ENCODE measurements at places on chromosomes 7 and 10.

DNA sequence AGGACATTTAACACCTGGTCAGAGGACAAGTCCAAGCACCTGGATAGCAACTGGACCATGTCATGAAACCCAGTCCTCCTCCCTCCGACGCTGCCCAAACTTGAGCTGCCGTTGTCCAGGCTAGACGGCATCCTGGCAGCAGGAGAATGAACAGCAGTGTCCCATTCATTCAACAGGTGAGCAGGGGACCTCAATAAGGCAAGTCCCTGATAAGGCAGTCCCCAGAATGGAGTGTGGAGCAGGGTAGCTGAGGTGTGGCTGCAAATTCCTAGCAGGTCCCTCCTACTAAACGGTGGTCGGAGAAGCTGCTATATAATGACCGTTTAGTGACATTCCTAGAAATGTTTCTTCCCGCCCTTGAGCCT, 169.8 kb downstream of the PRKAG2 start:
- no peak for DNase-seq

- no peak for DNase-seq
Observed at GRCh38 chr10:101331956-101332355, 22.0 kb upstream of the BTRC start.

DNA sequence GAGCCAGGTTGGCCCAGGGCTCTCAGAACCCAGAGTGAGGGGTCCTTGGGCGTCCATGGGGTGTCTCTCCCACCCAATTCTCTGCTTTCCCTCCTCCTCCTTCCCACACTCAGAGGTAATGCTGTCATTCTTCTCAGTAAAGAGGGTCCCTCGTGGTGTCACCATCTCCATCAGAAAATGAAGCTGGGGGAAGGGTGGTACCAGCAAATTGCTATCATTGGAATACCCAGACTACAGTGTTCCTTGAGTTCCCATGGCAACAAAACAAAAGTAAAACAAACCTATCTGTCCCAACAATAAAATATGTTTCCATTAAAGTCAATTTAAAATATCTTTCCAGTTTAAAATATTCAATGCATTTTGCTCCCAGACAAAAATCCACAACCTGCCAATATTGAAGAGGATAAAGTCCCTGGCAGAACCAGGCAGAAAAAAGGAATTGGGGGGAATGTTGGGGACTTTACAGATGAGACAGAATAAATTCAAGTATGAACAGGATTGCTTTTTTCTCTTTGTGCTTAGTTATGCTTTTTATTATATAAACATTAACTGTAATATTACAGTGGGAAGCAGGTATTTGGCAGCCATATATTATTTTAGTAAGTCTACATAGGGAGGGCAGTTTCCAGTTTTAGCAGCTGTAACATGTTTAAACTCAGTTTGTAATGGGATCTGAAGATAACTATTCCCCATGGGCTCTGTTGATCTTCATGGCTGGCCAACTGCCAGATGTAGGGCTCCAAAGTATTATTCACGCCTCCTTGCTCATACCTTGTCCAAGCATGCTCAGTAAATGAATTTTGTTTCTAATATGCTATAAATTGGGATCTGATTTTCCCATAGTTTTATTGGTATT, 182.1 kb downstream of the ARID5B start:
- DNase-seq, result no peak

GRCh38 chr7:101096957-101097347, 11.7 kb downstream of the TRIM56 start:
- DNase-seq, result no peak

- DNase-seq, result no peak
Observed at GRCh38 chr10:24929056-24929544, 23.3 kb downstream of the PRTFDC1 start.

- no peak for DNase-seq
Observed at GRCh38 chr7:20797462-20798080, 10.9 kb upstream of the SP8 start.

GRCh38 chr10:103622286-103622685, 128.8 kb downstream of the NEURL1 start:
- no peak for DNase-seq

GRCh38 chr7:55140221-55140940, 121.6 kb downstream of the EGFR start:
- DNase-seq, result no peak

- DNase-seq, result no peak
Observed at GRCh38 chr10:35707642-35708425, 65.7 kb upstream of the FZD8 start.

DNA sequence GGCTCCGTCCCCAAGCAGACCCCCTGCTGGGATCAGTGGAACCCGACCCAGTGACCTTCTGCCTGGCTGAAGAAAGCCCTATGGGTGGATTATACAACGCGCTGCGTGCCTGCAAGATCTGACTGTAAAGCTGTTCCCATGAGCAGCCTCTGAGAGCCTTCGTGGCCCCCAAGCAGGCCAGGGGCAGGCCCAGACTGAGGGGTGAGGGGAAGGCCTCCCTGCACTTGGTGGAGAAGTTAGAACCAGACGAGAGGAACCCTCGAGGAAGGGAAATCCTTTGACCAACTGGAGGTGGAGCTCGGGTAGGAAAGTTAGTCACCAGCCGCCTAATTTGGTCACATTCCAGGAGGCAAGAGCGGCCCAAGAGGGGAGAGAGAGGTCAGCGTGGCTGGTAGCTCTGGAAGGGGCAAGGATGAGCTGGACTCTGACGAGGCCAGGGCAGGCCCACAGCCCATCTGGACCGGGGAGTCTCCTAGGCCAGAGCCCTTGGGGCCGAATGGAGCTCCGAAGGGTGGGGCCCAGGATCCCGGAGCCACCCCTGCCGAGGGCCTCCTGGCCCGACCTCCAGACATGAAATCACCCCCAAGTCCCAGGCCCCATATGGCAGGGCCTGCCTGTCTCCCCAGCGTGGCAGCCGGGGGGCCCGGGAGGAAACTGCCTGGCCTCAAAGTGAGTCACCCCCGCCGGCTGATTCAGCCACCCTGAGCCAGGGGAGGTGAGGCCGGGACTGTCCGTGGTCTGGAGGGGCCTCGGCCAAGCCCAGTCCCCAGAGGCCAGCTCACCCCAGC, 23.3 kb upstream of the PDGFA start:
- DNase-seq, result no peak

DNA sequence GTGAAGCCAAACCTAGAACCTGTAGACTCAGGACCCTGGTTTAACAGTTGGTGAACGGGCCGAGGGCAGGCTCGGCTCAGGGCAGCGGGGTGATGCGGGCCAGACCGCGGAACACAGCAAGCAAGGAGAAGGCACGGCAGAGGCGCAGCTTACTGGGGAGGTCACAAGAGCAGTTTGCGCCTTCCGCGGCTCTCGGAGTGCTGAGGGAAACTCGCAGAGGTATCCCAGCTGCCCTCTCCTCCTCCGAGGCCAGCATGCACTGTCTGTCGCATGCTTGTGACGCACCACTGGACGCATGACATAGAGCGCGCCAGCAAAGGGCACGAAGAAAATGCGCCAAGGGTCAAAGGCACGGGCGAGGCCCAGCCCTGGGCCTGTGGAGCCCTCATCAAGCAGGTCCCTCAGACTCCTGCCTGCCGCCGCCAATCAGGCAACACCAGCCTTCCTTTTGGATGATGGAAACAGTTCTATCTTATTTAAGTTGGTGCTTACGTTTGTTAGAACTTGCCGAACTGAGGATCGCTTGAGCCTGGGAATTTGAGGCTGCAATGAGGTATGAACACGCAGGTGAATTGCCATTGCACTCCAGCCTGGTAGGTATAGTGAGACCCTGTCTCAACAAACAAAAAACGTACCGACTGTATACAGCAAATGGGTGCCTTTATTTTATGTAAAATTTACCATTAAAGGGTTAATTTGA, 574.3 kb upstream of the GHITM start:
- no peak for DNase-seq

- no peak for DNase-seq
Observed at GRCh38 chr7:134028853-134029252, 98.3 kb upstream of the LRGUK start.

- no peak for DNase-seq
Observed at GRCh38 chr10:11046776-11047160, 29.1 kb downstream of the CELF2 start.

DNA sequence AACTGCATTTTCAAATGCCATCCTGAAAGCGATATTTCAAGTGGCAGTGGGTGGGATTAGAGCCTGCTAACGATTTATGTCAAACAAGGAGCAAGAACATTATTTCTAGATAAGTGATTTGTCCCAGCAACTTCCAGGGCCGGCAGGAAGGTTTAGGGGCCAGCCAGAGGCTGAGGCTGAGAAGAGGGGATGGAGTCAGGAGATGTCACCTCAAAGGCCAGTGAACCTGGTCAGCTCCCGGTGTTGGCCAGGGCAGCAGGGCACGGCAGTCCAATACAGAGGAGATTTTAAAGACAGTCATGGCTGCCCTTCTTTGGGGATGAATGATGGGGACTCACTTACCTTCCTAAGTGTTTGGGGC, 105.7 kb upstream of the PPIF start:
- no peak for DNase-seq

DNA sequence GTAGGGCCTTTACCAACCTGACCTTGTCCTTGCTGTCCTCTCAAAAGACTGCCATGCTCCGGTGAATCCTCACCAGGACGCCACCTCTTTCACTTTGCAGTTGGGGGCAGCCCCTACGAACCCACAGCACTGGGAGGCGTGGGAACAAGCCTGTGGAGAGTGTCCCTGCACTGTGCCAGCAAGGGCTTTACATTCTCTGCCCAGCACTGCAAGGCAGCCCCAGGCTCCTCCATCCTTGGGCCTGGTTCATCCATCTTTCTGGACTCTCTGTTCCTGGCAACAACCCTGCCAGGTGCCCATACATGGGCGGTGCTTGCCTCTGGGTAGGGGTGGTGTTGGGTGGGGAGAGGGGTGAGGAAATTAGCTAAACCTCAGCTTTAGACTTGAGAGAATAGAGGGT, 1.4 kb downstream of the CHAT start:
- DNase-seq, result no peak

GRCh38 chr10:47449979-47450378, 33.9 kb downstream of the ANXA8 start:
- DNase-seq, result no peak

DNA sequence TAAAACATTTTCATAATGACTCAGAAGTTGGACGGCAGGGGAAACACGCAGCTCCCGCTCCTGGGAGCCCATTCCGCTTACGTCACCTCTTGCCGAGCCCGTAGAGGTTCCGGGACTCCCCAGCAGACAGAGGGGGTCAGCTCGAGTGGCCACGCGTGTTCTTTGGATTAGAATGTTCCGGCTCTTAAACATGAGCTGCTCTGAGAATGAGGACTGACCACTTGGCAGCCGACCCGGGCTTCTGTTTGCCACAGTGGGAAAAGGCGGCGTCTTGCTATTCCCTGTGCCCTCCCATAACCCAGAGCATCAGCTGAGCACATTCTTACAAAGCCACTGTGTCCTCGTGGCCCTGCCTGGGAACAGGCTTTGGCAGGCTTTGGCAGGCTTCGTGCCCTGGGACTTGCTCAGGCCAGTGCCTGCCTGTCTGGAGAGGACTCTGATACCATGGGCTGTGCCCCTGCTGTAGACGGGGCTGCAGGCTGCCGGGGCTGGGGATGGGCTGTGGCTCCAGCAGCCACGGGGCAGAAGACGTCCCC, 40.1 kb downstream of the PFKP start:
- peak; percentile 39 for DNase-seq

- DNase-seq, result no peak
Observed at GRCh38 chr10:101814466-101815071, 3.7 kb downstream of the OGA start.

- DNase-seq, result no peak
Observed at GRCh38 chr7:139924461-139924860, 95.4 kb downstream of the TBXAS1 start.

DNA sequence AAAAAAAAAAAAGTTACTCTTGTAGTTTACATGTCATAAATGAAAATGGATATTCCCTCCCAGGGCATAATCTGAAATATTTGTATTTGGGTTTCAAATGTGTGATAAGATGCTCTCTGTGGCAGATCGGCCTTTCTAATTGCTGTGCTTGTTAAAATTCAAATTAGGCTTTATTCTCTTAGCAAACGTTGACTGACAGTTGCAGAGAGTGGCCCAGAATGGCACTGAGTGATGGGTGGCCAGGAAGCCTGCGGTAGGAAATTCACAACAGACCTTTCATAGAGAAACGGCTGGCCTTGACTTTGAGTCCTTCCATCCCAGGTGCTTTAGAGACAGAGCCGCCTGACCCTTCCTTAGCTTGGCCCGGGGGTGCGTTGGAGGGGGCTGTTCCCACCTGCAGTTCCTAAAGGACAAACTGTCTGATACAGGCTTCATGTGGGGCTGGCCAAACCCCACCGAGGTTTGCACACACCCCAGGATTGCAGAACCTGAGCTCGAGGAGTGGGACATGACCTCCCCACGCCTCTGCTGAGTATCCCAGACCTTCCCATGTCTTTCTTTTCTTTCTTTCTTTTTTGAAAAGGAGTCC, 152.7 kb downstream of the CUX1 start:
- DNase-seq, result no peak

DNA sequence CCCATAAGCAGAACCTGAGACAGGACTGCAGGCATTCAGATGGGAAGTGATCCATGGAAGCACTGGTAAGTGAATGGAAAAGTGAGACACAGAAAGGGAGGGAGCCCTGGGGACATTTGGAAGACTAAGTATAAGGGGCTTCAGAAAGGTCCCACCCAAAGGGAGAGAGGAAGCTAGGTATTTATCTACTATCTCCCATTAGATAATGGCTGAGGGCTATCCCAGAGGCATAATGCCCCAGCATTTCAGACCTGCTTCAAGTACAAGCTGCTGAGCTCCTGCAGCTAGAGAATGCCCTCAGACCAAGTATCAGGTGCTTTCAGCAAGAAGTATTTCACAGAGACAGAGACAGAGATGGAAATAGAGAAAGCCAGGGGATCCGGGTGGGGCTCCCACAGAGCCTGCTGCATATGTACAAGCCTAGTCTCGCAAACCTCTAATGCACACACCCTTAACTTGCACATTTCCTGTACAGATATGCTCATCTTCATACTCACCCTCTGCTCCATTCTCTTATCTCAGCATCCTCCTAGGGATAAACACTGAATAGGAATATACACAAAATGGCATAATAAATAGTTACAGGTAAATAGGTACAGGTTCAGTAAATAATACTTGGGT, 20.2 kb downstream of the KDM7A start:
- no peak for DNase-seq

GRCh38 chr7:102063690-102064180, 222.9 kb upstream of the SH2B2 start:
- no peak for DNase-seq

DNA sequence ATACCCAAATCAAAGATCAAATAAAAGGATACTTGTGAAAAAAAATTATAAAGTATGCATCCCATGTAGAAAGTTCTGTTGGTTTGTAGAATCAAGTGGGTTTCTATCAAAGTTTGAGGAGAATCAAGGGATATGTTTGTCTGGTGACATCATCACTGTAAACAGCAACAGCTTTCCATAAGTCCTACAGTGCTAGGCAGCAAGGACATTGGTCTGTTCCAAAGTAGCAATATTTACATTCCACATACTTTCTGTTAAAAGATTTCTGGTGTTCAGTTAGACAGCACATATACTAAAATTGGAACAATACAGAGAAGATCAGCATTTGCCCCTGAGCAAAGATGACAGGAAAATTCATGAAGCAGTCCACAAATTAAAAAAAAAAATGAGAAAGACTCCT, 683.9 kb downstream of the XPNPEP1 start:
- DNase-seq, result no peak

- DNase-seq, result no peak
Observed at GRCh38 chr7:39432807-39433416, 133.3 kb upstream of the YAE1 start.
